IMR-90 (cell line): ENCODE measurements at places on chromosomes 2 and 18. TPM values are rescaled to one million over a fixed set of nuclear protein-coding genes. Genes with fewer than 3 reads are reported as not detected.

- DNase-seq: no peak
Measured at GRCh38 chr18:9221661-9222060, 85.1 kb downstream of the ANKRD12 start.

GRCh38 chr2:217000406-217000805, 140.5 kb upstream of the TNP1 start:
- DNase-seq: no peak

COPS9 gene
- total RNA-seq: 66.4 and 85.9 TPM in 2 replicates

GLI2 gene
- total RNA-seq: 3.8 and 4.7 TPM in 2 replicates

UGT1A4 gene
- not detected in 2 replicates for total RNA-seq
